ENCODE measurements at places on chromosomes 12 and 14. TPM values are rescaled to one million over a fixed set of nuclear protein-coding genes. Genes with fewer than 3 reads are reported as not detected.

- DNase-seq = no peak
Observed at GRCh38 chr12:39230086-39230485, 212.8 kb downstream of the KIF21A start.

- DNase-seq = no peak
Observed at GRCh38 chr12:59085690-59086089, 165.4 kb upstream of the LRIG3 start.

Gene AHNAK2
- 22.6 TPM for total RNA-seq

Gene CIROP
- total RNA-seq = not detected

Gene POU6F1
- total RNA-seq = 14.5 TPM

DNA sequence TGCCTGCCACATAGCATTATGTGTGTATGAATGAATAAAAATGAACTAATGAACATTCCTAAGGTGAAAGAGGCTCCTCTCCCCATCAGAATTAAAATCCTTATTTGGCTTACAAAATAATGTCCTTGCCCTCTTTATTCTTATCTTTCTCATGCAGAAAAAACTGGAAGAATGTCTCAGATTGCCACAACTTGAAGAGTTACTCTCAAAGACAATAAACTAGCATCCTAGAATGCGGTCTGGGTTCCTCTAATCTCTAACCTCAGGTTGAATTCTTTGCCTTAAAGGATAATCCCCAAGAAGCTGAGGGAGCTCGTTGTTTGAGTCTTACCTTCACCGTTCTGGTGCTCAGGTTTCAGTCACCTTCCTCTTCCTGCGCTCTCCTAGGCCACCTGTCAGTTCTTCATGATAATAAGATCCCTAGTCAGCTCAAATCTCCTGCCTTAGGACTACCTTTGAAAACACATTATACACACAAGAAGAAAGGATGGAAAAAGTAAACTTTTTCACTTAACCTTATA, 147.1 kb downstream of the PHLDA1 start:
- no peak for DNase-seq

DNA sequence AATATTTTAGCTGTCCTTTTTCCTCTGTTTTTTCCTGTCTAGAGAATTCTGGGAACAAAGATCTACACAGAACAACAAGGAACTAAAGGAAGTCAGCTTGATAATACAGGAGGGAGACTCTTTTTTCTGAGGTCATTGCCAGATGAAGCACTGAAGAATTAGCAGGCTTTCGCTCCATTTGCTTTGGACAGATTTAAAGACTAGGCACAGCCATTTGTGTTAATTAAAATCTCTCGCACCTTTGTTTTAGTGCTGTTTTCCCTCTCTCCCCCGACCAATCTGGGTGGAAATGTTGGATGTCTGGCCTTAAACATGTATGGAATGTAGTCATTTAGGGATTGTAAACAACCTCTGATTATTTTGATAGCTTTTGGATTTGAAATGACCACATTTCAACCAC, 9.6 kb upstream of the GPHN start:
- DNase-seq = no peak

DNA sequence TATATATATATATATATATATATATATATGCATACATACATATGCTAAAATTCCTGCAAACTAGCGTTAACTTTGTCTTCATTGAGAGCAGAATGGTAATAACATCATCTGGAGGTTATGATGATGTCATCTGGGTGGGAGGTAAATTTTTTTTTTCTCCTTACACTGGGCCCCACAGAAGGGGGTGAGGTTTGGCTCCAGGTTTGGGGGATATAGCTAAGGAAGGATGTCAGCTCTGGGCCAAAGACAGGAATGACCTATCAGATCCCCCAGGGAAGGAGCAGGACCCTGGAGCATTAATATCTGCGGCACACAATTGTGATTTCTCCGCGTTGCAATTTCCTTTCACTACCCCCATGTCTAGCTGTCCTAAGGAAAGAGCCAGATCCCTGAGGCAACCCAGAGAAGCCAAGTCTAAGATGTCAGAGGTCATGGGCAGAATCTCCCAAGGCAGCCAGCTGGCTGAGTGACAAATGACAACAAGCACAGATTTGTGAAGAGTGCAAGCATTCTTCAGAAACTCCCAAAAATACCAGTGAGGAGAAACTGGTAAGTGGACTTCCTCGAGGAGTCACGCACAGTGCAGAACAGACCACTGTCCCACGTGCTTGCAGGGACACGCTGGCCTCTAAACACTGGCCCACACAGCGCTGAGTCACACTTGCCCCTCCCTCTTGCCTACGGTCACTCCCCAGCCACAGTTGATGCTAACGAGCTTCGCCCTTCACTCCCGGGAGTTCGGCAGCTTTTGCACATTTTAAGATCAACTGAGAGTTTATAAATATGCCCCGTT, 9.9 kb downstream of the UBC start:
- peak; percentile 80 for DNase-seq

DNA sequence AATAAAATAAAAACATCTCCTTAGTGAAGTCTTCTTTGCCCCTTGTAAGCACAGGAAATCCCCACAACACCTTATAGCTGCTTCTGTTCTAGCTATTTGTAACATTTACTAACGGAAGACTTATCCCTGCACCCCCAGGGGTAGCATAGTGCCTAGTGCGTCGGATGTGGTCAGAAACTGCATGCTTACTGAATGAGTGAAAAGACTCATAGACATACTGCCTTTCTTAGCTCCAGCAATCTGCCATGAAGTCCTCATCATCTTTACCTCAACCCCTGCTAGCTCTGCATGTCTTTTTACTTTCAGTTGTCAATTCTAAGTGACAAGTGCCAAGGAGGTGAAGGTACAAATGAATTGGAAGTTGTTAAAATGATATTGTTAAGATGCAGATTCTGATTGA, 12.9 kb downstream of the RIOX1 start:
- DNase-seq = no peak

DNA sequence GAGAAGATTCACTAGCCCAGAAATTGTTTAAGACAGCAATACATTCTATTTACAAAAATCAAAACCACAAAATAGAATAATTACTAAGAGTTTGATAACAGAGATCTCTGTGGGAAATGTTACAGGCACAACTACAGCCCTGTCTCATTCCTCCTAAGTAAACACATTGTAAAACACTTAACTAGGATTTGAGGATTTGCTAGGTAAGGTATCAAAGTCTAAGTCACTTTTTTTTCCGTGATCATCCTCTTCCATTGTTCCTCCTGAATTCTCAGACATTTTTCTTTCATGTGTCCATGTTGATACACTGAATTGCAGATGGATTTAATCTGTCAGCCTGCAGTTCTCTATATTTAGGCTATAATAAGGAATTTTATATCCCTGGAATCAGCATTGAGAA, 127.5 kb downstream of the ACSS3 start:
- no peak for DNase-seq

Gene GEMIN2
- 9.5 TPM for total RNA-seq

Gene HEBP1
- 39.9 TPM for total RNA-seq

- DNase-seq = no peak
Observed at GRCh38 chr14:35806006-35806907, 2.8 kb downstream of the RALGAPA1 start.

- no peak for DNase-seq
Observed at GRCh38 chr12:124774054-124774461, 89.6 kb downstream of the SCARB1 start.

Gene HIP1R
- total RNA-seq = 109 TPM

Gene TDRD9
- not detected for total RNA-seq

DNA sequence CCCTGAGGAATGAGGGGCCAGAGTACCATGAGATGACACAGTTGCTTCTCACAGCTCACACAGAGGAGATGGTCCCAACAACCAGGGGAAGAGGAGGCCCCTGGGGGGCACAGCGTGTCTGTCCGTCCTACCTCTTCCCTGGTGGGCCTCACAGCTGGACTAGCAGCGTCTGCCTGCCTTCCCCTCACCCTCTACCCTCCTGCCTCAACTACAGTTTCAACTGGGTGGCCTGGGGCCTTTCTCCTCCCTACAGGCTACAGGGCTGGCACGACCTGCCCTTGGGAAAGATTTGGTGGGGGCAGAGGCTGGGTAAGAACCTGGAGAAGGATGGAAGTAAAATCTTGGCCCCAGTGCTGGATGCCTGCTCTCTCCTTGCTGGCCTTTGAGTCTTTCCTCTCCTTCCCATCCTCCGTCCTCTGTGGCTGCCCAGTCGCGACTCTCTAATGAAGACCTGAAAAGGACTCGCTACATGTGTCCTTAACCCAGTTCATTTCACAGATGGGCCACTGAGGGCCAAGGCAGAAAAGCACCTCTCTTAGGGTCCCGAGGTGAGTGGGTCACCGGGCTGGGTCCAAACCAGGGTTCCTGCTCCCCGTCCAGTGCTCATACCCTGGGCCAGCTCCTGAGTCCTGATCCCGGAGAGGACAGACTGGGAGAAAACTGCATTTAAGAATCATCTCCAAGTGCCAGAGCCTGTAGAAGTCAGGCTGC, 232.5 kb downstream of the BCL11B start:
- DNase-seq = no peak

DNA sequence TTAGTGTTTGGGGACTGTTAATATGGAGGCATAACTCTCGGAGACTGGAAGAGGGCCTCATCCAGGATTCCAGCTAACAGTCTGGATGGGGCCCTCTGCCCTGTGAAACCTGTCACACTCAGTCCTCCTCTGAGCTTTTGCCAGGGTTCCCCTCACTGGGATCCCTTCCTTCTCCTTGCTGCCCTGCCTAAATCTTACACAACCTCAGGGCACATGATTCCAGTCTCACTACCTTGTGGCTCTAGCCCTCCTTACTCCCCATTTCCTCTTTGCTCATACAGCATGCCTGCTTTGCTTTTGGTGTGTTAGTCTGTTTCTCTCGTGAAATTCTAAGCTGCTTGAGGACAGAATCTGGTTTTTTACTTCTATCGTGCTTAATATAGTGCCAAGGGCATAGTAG, 942 bp upstream of the GSG1 start:
- no peak for DNase-seq

Gene AMHR2
- 0.27 TPM for total RNA-seq

DNA sequence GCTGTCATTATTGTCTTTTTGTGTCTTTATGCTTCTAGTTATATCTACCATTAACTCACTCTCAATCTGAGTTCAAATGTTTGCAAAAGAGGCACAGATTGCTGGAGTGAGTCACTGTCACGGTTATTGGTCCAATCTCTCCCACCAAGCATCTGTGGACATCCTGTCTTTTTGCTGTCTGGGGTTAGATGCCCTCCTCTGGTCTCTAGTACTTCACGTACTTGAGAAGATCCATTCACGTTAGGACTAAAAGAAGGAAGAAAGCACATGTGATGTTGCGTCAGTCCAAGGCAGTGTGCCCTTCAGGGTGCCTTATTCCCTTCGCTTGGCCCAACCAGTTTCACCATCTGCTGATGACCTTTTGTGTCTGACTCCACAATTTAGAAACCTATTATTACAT, 72.3 kb upstream of the STXBP6 start:
- no peak for DNase-seq

- DNase-seq = no peak
Observed at GRCh38 chr12:62006076-62006732, 254.0 kb upstream of the USP15 start.

Gene ANKRD33
- total RNA-seq = not detected

DNA sequence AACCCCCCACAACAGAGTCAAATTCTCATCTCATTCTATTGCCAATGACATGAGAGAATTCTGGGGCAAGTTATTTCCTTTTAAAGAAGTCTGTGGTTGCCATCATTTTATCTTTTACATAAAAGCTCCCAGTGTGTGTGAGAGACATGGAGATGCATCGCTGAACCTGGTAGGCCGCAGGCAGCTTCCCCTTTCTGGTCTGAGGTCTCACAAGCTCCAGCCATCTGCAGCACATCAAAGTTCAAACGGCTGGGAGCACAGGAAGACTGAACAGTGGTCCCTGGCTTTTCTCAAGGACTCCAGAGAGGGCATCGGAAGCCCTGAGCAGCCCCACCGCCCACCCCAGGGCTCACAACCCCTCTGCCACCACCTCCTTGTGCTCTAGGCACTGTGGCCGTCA, 141.7 kb downstream of the RIMBP2 start:
- DNase-seq = no peak

- no peak for DNase-seq
Observed at GRCh38 chr12:110067531-110067930, 19.2 kb upstream of the C12orf76 start.

GRCh38 chr12:100845095-100845494, 50.5 kb downstream of the ANO4 start:
- DNase-seq = no peak

DNA sequence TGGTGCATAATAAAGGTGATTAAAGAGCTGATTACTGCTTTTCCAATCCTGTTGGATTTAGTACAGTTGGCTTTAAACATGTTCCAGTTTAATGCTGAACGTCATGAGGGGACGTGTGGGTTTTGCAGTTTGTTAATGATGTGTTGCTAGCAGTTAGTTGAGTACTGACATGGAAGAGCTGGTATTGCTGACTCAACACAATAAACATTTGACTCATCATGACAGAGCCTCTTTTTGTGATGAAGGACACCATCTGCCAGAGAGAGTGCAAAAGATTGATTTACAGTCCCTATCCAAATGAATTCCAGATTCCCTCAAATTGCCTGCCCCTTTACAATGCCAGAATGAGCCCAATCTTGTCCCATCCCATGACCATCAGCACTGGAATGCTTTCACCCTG, 346.2 kb upstream of the PRICKLE1 start:
- DNase-seq = no peak
